Hepatic stellate cell (primary cell): ENCODE measurements at places on chromosomes 4 and X.
A peak's percentile ranks its signal among the peaks of the same experiment; 100 is the strongest.

GRCh38 chr4:134343081-134343480 lies 141.5 kb upstream of the PABPC4L start:
- no peak for DNase-seq

GRCh38 chr4:6909113-6909969 lies at the start of gene TBC1D14:
Gene TBC1D14 (plus strand): TSS chr4:6909826. CDS start chr4:6923390, 13,564 bp downstream.
- peak; percentile 96 for DNase-seq

DNA sequence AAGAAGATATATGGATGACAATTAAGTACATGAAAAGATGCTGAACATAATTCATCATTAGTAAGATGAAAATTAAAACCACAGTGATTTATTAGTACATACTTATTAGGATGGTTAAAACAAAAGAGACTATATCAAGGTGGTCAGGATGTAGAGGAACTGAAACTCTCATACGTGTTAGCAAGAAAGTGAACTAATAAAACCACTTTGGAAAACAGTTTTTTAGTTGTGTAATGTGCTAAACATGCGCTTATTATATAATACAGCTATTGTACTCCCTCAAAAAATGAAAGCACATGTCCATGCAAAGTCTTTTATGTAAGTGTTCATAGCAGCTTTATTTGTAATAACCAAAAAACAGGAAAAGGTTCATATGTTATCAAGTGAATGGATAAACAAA lies 89.9 kb upstream of the KCTD8 start:
- DNase-seq, result no peak

GRCh38 chrX:108029928-108030711 lies 14.7 kb upstream of the VSIG1 start:
- no peak for DNase-seq

DNA sequence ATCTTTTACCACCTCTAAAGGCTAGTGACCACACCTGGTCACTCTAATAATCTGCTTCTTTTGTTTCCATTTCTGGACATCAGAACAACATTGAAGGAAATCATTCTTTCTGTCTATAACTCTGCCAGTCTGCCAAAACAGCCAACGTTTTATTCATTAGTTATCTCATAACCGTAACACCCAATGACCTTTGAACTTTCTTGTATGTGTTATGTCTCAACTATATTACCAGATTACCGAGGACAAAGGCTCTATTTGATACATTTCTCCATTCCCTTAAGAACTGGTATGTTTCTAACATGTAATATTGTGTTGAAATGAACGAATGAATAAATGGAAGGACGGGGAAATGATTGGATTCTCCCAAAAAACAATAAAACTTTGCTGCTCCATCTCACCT lies 152.7 kb downstream of the GABRB1 start:
- no peak for DNase-seq

DNA sequence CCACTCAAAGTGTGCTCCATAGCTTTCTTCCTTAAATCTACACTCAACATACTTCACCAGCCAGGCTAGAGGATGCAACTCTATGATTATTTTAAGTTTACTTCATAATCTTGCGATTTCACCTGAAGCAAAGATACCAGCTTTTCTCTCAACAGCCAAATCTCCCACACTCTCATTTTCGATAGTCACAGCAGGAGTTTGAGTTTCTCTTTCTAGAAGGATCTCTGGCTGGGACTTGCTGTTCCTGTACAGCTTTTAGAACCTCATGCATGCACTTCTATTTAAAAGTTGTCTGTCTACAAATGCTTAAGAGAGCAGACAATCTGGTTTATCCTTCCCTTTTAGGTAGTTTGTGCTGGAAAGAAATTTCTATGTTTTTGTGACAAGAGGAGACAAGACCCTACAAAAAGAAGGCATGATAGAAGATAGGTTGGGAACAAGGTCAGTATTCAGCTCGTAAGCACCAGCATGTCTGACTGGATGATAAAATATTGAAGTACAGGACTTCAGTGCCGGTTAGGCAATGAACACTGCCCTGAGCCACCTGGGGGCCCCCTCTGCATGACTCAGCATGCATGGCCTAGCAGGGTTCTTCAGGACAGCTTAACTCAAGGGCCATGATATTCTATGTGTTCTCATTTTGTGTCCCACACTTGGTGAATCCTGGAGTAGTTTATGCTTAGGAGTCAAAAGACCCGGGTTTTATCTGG lies 65.6 kb downstream of the ATXN3L start:
- no peak for DNase-seq

DNA sequence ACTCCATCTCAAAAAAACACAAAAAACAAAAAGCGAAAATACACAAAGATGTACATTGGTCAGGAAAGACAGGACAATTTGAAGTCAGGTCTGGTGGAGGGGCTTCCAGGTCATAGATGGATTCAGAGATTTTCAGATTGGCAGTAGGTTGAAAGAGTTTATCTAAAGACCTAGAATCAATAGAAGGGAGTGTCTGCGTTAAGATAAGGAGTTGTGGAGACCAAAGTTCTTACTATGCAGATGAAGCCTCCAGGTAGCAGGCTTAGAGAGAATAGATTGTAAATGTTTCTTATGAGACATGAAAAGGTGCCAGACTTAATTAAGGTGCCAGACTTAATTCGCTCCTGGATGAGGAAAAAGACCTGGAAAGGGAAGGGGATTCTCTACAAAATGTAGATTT lies 6.9 kb upstream of the RPS3A start:
- no peak for DNase-seq

- no peak for DNase-seq
Observed at GRCh38 chr4:10077076-10077475, 39.5 kb downstream of the WDR1 start.

- DNase-seq, result no peak
Observed at GRCh38 chr4:138317175-138317748, 75.1 kb upstream of the SLC7A11 start.

- no peak for DNase-seq
Observed at GRCh38 chrX:34197946-34198345, 65.8 kb upstream of the FAM47A start.

- no peak for DNase-seq
Observed at GRCh38 chr4:40256329-40256728, 59.5 kb downstream of the RHOH start.
